ENCODE measurements at places on chromosomes 5 and 9.

- no peak for DNase-seq
Measured at GRCh38 chr5:17340819-17341218, 123.4 kb downstream of the BASP1 start.

- DNase-seq: no peak
Measured at GRCh38 chr9:28209130-28209529, 635.8 kb upstream of the C9orf72 start.

DNA sequence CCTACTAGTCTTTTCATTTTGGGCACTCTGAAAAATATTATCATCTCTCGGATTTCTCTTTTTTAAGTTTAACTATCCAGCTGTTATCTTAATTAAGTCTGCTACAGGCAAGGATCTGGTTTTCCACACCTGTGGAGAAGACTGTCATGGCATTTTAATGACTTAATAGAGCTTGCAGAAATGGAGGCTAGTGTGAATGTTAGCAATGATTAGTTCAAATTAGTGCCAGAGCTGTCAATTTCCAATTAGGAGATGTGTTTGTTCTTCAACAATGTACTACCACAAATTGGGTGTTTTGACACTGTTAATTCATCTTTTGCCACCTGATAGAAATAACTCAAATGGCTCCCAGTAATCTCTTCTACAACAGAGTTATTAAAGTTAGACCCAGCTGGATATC lies 2023.0 kb upstream of the CDH9 start:
- no peak for DNase-seq

DNA sequence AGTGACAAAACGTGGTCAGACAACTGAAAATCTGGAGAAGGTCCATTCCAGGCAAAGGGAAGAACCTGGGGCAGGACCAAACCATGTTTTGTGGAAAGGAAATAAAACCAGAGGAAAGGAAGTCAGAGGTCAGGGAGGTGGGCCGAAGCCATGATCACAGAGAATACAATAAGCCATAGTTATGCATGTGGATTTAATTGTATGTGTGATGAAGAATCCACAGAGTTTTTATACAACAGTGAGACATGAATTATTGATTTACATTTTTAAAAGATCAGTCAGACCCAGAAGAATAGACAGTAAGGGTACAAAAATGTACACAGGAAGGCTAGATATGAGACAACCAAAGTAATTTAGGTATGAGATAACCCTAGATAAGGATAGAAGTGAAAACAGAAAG lies 20.8 kb downstream of the TTC33 start:
- no peak for DNase-seq
